ENCODE measurements at places on chromosomes 7 and 10.

- no peak for DNase-seq
These were observed 210.8 kb downstream of the DNAJB6 start for GRCh38 chr7:157547611-157548010.

- no peak for DNase-seq
These were observed 109.1 kb downstream of the DNAJB6 start for GRCh38 chr7:157445956-157446295.

- no peak for DNase-seq
These were observed 48.4 kb upstream of the HMX3 start for GRCh38 chr10:123087348-123087747.

DNA sequence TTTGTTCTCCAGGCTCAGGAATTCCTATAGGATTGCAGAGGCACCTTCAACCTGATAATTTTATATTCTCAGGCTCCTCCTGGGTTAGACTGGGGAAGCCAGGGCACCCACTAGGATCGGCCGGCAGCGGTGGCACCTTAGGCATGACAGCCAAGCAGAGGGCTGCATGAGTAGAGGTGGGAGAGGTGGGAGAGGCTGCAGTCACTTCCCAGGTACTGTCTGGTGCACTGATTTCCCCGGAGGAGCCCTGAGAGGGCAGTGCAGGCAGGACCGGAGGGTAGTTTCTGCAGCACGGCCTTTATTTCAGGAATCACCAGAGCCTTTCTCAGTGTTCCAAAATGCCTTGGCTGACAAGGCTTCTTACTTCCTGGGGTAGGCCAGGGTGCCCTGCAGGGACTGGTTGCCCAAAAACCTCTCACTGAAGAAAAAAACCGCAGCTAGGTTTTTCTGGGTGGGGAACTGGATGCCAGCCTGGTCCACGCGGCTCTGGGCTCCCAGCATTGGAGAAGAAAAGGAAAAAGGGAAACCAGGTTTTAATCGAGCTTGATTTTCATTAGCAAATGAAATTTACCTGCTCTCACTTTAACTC, 3.6 kb upstream of the HOXA13 start:
- DNase-seq, result no peak

DNA sequence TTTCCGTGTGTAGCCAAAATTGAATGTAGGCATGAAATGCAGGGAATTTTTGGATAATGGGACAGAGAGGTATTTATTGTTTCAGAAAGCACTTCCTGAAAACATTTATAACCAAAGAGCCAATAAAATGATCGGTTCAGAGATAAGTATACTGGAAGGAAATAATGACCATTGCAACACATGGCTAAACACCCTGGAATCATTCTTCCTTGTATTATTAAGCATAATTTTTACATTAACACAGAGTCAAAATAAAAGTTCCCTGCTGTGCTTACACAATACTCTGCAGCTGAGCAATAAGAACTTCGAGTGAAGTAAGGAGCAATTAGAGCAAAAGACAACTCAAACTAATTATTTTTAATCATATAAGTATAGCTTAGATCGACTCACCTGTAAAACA, 648.3 kb downstream of the TNS3 start:
- DNase-seq, result peak; percentile 72

- DNase-seq, result no peak
These were observed 48.5 kb downstream of the TMEM130 start for GRCh38 chr7:98821348-98821747.

- DNase-seq, result no peak
These were observed 3.5 kb downstream of the UNCX start for GRCh38 chr7:1236132-1236661.

Data from fibroblast of skin of right quadriceps (primary cell).